ENCODE measurements at places on chromosomes 2 and 18.

GRCh38 chr2:84494070-84494469, 22.2 kb upstream of the DNAH6 start:
- no peak for DNase-seq

- no peak for DNase-seq
Observed at GRCh38 chr2:16725549-16725948, 59.9 kb upstream of the CYRIA start.

DNA sequence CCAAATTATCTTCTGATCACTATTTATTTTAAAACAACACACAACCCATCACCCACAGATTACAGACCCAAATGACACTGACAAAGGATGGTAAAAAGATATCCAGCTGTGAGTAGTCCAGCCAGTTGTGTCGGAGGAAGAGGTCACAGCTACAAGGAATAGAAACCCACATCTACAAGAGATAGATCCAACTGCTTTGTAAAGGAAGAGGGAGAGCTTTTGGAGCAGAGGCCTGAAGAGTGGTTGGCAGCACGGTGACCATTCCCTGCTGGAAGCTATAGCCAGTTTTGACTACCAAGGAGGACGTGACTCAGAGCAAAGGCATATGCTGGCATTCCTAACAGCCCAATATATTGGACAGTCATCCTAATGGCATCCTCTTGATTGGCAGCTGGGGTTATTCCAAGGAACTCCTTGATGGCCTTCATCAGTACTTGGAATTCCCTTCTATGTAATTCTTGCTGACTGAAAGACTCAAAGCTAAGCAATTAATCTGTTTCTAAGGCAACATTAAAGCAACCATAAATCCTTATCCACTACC, 17.1 kb downstream of the SLC8A1 start:
- no peak for DNase-seq

DNA sequence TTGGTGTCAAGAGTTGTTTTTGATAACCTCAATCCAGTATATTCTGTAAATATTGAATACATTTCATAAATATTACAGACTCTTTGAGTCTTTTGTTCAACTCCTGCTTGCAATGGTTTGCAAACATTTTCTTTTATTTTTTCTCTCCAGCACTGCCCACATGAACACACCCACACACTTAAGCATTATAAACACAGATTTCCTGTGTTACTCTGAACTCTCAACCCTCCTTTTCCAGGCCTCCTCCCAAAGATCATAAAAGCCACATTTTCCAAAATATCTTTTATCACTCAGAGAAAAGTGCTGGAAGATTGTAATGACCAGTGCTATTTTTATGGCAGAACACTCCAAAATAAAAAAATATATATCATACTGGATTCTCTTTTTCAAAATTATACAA, 20.5 kb downstream of the ARHGAP25 start:
- no peak for DNase-seq

DNA sequence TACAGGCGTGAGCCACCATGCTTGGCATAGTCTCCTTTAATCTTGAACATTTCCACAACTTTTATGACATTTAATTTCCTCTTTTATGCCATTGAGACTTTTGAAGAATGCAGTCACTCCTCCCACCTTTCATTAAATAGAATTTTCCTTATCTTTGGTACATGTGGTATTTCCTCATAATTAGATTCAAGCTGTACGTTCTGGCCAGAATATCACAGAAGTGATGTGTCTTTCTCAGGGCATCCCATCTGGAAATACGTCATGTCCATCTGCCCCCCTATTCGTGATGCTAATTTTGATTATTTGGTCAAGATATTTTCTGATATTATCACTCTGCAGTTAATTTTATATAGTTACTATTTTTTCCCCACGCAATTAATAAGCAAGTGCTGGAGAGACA, 16.9 kb downstream of the CASP10 start:
- DNase-seq = no peak

DNA sequence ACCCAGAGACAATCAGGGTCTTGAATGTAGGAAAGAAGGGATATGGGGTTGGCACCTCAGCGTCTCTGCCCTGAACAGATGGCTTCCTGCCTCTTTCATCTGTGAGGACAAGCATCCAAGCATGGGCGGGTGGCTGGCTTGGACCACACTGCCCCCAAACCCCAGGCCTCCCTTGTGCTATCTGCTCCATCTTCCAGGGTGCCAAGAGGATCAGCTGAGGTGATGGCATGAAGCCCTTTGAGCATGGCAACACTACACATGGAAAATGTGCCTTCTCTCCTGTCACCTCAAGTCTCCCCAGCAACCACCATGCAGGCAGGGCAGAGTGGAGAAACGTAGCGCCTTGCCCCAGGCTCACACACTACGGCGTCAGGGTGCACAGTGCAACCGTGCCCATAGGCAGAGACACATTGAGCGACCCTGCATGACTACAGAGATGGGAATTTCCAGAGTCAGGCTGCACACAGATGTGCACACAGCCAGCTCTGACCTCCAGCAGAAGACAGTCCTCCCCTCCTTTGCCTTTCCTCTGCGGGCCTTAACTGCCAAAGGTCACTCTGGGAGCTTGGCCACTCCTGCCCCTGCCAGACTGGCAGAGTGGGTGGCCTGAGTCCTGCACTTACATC, 1.5 kb downstream of the KCNIP3 start:
- peak; percentile 55 for DNase-seq

DNA sequence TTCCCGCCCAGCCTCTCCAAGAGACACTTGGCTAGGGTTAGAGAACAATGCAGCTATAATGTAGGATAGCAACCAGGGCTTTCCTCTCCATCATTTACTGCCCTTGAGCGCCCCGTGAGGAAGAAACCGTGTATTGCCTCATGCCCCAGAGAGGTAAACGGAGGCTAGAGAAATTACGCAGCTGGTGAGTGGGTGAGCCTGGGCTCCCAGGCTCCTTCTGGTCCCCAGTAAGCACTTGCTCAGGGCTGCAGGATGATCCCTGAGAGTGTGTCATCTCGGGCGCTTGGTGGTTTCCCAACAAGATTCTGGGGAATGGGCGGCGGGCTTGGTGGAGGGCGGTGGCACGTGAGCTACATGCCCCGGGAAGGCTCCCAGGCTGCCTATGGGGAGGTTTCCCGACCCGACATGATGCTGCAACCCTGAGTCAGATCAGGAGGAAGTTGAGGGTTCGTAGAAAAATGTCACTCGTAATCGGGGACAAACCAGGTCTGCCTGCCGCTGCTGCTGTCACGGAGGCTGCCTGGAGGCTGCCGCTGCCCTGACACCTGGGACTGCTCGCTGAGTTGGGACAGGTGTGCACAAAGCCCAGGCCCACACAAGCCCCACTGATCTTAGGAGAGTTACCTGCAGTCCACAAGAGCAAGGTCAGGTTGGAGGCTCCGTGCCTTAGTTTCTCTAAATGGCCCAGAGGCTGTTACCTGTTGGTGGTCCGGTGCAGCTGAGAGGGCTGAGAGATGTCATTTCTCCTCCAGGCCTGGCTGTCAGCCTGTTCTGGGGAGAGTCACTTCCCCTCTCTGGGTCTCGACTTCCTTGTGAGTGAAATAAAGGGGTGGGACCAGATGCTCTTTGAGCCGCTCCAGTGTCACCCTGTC, at the start of gene GPR55:
Gene GPR55, minus strand, starts transcription at position 773 of the 872 bp plus-strand sequence. CDS start 14,280 bp downstream, outside the sequence.
- DNase-seq = peak; percentile 48

GRCh38 chr2:13050764-13051163, 334.0 kb downstream of the TRIB2 start:
- no peak for DNase-seq

GRCh38 chr2:45664635-45665261, 13.3 kb downstream of the PRKCE start:
- DNase-seq = no peak

GRCh38 chr18:11310476-11311086, 161.2 kb upstream of the PIEZO2 start:
- no peak for DNase-seq

DNA sequence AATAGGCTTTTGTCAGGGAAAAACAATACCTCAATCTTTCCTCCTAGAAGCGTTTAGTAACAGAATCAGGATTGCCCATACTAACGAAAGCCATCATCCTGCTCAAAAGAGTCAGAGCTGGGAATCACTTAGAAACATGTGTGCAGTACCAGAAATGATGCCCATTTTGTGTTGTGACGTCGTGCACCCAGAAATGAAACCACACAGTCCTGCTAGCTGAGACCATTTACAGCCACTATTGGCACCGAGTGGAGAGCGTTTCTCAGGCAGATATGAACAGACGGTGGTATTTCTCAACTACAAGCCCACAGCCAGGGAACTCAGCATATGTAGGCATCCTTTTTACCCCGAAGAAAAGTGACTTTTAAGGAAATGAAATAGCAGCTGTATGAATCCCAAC, 284.3 kb upstream of the LRATD1 start:
- peak; percentile 30 for DNase-seq

DNA sequence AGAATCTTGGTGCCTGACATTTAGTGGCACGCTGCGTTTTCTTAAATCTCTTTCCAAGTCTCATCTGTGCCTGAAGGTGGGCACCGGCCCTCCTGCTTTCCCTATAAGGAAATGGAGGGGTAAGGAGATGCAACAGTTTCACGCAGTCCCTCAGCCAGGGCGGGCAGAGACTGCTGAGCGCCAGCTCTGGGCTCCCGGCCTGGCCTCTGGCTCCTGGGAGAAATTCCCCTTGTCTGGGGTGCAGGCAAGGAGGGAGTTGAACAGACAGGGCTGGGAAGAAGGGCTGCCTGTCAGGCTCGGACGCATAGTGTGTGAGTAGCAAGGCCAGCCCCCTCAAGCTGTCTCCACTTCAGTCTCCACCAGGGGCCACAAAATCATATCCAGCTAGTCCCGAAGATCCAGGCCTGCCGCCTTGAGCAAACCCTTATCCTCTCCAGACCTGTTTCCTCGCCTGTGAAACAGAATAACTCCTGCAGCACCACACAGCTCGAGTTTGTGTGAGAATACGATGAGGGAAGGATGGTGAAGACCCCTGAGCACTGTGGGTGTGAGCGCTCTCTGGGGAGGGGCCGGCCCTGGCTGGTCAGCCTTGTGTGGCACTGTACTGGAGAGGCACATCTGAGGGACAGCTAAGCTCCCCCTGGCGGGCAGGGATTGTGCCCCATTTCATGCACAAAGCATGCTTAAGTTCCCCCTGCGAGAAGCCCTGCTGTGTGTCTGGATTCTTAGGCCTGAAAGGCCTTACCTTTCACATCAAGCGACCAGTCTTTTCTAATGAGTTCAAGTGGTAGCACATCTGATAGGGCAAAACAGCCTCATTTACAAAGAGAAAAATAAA, 33.8 kb downstream of the SDC1 start:
- DNase-seq = no peak

- DNase-seq = no peak
Observed at GRCh38 chr2:17805166-17805565, 11.1 kb upstream of the MSGN1 start.

DNA sequence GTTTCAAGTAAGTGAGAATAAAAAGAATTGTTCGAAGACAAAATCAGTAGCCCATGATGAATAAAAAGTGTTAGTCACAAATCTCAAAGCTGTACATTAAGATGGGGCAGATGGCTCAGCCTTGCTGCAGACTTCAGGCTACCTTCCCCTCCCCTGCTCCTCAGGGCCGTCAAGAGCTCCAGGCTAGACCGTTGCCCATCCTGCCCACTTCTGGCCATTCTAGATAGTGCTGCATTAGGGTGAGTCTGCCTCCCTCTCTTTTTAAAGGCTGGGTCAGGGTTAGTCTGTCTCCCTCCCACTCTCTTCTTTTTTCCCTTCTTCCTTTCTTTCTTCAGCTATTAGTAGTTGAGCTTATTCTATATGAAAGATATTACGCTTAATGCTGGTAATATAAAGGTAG, 86.0 kb downstream of the MAPRE2 start:
- no peak for DNase-seq

DNA sequence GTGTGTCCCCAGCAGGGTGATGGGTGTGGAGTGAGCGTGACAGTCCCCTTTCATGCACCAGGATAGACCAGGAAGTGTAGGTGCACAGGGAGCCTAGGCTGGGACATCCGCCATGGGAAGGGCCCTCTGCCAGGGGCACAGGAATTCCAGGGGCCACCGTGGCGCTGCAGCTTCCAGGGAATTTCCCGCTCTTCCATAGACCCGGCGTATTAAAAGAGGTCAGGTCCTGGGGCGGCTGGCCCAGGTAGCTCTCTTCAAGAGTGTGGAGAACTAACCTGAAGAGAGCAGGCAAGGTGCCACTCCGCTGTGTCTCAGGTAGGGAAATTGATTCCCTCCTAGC, 42.0 kb downstream of the ATP6V1C2 start:
- no peak for DNase-seq

- no peak for DNase-seq
Observed at GRCh38 chr2:2647141-2647541, 316.1 kb upstream of the MYT1L start.

DNA sequence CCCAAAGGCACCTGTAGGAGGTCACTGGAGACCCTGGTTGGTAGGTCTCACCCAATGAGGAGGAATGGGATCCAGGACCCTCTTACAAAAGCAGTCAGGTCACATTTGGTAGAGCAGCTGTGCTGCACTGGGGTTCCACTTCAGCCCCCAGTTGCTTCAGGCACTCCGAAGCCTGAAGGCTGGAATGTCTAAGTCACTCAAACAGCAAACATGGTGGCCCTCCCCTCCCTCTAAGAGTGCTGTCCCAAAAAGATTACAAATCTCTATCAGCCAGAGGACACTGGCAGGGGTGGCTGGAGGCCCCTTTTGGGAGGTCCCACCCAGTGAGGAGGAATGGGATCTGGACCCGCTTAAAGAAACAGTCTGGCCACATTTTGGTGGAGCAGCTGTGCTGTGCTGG, 17.7 kb downstream of the MSTN start:
- DNase-seq = no peak

DNA sequence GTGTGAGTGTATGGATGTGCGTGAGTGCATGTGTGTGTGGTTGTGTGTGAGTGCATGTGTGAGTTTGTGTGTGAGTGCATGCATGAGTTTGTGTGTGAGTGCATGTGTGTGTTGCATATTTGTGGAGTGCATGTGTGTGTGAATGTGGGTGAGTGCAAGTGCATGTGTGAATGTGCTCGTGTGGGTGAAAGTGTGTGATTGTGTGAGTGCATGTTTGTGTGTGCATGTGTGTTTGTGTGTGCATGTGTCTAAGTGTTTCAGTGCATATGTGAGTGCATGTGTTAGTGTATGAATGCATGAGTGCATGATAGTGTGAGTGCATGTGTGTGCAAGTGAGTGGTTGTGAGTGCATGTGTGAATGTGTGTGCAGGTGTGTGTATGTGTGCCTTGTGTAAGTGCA, 343.4 kb upstream of the SALL3 start:
- DNase-seq = no peak

- DNase-seq = no peak
Observed at GRCh38 chr2:233012301-233012971, 620 bp downstream of the NGEF start.

DNA sequence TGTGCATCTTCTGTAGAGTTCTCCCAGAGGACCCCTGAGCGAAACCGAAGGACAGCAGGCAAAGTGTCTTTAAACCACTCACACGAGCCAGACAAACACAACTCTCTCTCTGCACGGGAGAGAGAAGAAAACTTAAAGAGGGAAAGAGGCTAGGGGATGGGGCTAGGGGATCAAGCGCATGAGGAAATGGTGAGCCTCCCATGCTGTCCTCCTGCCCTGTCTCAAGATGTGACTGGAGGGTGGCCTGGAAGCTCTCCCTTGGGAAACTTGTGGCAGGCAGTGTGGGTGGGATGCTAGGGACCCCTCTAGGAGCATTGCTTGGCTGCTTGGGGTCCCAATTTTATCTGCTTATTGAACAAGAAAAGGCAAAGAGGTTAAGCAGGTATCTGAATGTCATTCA, 44.5 kb downstream of the CYP26B1 start:
- DNase-seq = no peak

GRCh38 chr18:3814816-3815215, 364.8 kb downstream of the TGIF1 start:
- no peak for DNase-seq
